ENCODE measurements at places on chromosomes 6 and 20.

- peak; percentile 70 for DNase-seq
Measured at GRCh38 chr20:62069741-62070216, 4.1 kb upstream of the TAF4 start.

GRCh38 chr6:14759976-14760672 lies 485.7 kb upstream of the JARID2 start:
- no peak for DNase-seq

- DNase-seq, result no peak
Measured at GRCh38 chr6:48839206-48839605, 623.8 kb downstream of the MMUT start.

- no peak for DNase-seq
Measured at GRCh38 chr20:419556-420165, 11.6 kb downstream of the RBCK1 start.

DNA sequence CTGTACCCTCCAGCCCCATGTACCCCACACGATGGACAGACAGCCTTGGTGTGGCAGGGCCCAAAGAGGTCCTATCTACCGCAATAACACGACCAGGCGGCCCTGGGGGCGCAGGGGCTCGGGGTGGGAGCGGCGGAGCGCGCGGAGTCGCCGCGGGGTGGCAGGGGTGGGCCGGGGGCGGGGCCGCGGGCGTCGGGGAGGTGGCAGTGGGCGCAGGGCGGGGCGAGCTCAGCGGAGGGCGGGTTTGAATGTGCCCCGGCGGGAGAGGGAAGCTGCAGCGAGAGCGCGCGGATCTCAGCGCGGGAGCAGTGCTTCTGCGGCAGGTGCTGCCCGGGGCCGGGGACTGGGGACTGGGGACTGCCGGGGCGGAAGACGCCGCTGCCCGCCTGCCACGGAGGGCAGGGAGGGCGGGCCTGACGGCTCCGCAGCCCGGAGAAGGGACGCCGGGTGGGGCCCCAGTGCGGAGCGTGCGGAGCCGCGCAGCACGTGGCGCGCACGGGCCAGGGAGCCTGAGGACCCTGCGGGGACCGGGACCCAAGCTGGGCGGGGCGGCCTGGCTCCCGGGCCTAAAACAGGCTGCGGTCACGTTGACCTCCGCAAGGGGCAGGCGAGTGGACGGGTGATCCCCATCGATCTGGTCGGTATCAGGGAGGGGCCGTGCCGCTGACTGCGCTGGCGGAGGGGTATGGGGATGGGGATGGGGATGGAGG lies at the start of gene SLC29A1:
Gene SLC29A1, plus strand, starts transcription at position 277 of the 710 bp plus-strand sequence. CDS start 3,719 bp downstream, outside the sequence.
- DNase-seq, result peak; percentile 86

- DNase-seq, result peak; percentile 68
Measured at GRCh38 chr20:6613280-6613861, 154.1 kb upstream of the BMP2 start.

DNA sequence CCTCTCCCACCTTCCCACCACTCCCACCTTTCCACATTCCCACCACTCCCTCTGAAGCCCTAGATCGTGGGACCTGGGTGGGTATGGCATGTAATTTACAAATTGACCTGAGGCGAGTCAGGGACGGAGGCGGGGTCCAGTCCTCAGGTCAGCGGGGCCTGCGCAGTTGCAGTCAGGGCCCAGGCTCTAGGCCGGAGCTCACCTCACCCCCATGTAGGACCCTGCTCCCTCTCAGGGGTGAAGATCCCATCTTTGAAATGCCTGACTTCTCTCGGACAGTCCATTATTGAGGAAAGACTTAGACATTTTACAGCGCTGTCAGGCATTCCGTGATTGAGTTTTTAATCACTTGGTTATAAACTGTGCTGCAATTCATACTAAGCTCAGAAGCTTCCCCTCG lies 10.5 kb downstream of the THBS2 start:
- DNase-seq, result no peak

DNA sequence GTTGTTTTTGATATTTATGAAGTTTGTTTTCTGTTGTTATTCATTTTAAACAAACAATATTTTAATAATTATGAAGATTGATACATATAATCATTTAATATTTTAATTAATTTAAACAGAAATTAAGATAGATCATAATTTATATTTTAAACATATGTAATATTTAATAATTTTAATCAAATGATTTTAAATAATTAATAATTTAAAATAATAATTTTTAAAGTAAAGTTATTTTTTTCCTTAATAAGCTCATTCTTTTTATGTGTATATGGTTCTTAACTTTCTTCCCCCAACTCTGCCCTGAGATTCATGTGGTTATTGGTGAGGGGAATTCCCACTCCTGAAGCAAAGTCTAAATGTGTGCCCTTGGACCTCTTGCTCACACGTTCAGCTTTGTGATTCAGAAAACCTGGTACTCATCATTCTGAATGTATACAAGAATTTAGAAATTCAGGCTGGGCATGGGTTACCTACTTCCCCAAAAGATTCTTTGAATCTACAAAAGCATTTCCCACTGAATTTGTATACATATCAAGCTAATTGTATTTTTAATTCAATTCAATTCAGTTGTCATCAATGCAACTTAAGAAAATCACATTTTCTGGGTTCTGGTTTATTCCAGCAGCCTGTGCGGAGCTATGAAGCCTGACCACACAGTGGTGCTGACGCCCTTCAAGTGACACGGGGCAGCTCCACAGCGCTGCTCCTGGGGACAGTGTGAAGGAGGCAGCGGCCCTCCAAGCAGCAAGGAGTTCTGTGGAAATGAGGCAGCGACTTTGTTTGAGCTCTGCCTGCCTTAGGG lies 168.9 kb upstream of the UST start:
- DNase-seq, result peak; percentile 92

- no peak for DNase-seq
Measured at GRCh38 chr6:48511378-48511777, 400.4 kb upstream of the PTCHD4 start.

DNA sequence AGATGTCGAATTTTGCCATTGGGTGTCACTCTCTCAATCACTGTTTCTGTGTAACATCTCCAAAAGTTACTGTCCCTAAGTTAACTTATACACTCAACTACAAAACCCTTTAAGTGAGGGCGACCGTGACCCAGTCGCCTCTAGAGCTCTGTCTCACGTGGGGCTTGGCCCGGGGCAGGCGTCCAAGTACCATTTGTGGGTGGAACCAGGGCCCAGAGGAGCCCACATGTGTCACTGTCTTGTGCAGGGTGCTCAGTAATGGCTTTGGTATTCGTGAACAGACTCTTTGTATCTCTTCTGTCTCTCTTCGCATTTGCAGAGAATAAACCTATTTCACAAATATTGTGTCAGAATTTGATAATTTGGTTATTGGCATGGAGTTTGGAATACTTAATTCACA lies 109.9 kb upstream of the THBS2 start:
- DNase-seq, result no peak

GRCh38 chr6:117538615-117539014 lies 56.1 kb downstream of the DCBLD1 start:
- DNase-seq, result no peak

GRCh38 chr6:53201270-53201669 lies 52.6 kb upstream of the GCM1 start:
- no peak for DNase-seq

DNA sequence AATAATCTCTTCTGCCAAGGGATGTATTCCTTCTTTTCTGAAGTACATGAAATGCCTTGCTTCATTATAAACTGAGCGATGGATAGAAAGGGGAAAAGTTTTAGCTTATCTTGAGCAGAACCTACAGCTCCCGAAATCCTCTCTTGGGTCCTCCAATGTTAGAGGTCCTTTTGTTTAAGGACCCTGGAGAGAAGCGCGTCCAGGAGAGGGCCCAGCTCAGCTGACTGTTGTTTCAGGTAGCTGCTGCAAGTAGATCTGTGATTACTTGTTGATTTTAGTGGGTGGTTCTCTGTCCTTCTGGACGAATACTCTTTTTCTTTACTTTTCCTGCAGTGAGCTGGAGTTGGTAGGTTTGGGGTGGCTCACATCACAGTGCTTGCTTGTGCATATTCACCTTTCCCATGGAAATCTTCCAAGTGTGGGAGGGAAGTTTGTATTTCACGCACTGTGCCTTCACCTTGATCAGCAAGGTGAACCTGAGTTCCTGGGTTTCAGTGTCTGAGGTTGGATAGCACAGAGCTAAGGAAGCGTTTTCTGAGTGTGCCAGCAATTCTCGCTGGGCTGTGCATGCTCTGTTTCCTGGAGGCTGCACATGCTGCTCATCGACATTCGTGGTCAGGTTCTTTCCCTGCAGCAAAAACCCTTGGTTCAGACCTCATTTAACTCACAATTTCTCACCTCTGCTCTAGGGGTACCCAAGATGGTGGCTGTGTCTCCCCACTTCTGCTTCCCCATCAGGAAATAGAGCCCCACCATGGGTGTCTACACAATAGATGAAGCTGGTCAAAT lies 176.3 kb downstream of the JARID2 start:
- no peak for DNase-seq

Measured in islet precursor cell (in vitro differentiated cells).